ENCODE measurements at places on chromosomes 7 and 10. TPM values are rescaled to one million over a fixed set of nuclear protein-coding genes. Genes with fewer than 3 reads are reported as not detected.

- DNase-seq, result no peak
Observed at GRCh38 chr7:27910326-27910725, 170.4 kb downstream of the TAX1BP1 start.

GRCh38 chr7:10237306-10237705 lies 736.4 kb upstream of the PHF14 start:
- DNase-seq, result no peak

The PDE1C gene
- 19.6 TPM for polyA plus RNA-seq

DNA sequence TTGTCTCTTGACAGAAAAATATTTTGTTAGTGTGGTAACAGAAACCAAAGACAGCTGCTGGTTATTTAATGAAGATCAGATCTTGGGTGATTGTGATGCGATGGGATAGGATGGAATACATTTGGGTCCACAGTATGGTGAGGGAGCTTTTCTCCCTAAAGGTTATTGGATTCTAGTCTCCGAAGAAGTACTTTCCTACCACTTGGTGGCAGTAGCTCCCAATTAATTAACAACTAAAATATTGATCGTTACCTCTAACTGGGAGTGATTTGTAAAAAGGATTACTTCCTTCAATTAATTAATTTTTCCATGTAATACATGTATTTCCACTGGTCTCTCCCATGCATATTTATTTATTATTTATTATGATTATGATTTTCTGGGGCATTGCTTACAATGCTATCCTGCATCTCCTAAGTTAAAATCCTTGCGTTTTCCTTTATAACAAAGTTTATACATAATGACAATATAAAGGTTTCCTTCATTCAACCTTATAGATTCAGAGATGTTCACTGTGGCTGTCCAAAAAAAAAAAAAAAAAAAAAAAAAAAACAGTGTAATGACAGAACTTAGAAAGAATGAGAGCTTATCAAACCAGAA lies 25.6 kb downstream of the TMEM196 start:
- DNase-seq, result no peak

The SFTPA1 gene
- not detected for polyA plus RNA-seq

The CLIP2 gene
- polyA plus RNA-seq, result 4.0 TPM

The TYW1B gene
- 0.66 TPM for polyA plus RNA-seq

The FRA10AC1 gene
- polyA plus RNA-seq, result 5.1 TPM

The OR6B1 gene
- polyA plus RNA-seq, result not detected

The TMEM178B gene
- 0.43 TPM for polyA plus RNA-seq

GRCh38 chr7:102306916-102307677 lies 20.4 kb downstream of the SH2B2 start:
- no peak for DNase-seq

The MPLKIP gene
- 22.5 TPM for polyA plus RNA-seq

GRCh38 chr7:129401967-129402860 lies 32.0 kb upstream of the STRIP2 start:
- no peak for DNase-seq

GRCh38 chr10:86830043-86830591 lies 73.7 kb downstream of the BMPR1A start:
- no peak for DNase-seq

DNA sequence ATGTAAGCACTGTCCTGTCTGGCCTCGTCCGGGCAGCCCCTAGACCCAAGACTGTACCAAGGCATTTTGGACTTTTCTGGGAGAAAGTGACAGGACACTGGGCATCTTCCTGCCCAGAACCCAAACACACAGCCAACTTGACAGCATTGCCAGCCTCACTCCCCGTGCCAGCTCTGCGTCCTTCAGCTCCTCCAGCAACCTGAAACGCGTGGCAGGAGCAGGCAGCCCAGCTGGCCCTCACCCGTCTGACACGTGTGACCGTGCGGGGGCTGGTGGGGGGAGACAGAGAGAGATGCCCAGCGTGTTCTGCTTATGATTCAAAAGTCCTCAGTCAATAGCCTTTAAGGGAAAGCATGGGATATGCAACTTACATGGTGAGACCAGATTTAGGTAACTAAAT lies 50.3 kb upstream of the SLC29A3 start:
- no peak for DNase-seq

- DNase-seq, result no peak
Observed at GRCh38 chr10:4046030-4046429, 261.0 kb upstream of the KLF6 start.

Data from BJ (cell line).